COR-L47 (cell line): ENCODE measurements at places on chromosomes 16 and 17.

DNA sequence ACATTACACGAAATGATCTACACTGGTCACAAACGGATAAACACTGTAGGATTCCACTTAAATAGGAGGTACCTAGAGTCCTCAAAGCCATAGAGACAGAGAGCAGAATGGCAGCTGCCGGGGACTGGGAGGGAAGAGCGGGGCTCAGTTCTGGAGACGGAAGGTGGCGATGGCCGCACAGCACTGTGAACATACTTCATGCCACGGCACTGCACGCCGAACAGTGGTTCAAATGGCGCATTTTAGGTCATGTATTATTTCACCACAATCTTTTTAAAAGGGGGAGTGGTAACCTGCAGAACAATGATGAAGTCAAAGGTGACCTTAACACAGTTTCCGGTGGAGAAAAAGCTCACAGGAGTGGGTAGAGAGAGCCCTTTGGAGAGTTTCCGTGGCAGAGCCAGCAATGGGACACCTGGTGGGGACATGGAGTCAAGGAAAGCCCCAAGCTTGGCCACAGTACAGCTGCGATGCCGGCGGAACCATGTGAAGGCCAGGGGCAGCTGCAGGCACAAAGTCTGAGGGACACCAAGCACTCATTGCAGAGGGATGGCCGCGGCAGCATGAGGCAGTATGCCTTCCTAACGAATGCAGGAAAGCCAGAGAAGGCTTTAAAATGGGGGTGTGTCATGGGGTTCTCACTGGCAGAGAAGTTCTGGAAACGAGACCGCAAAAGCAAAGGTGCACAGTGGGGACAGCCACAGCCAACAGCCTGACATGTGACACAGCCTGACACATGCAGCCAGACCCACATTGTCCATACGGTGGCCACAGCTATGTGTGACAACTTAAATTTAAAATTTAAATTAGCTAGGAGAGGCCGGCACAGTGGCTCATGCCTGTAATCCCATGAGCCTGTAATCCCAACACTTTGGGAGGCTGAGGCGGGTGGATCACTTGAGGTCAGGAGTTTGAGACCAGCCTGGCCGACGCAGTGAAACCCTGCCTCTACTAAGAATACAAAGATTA is 7.3 kb downstream of the FLCN start:
- DNase-seq: no peak

- DNase-seq: no peak
Measured at GRCh38 chr17:78541488-78542206, 35.5 kb downstream of the DNAH17 start.

DNA sequence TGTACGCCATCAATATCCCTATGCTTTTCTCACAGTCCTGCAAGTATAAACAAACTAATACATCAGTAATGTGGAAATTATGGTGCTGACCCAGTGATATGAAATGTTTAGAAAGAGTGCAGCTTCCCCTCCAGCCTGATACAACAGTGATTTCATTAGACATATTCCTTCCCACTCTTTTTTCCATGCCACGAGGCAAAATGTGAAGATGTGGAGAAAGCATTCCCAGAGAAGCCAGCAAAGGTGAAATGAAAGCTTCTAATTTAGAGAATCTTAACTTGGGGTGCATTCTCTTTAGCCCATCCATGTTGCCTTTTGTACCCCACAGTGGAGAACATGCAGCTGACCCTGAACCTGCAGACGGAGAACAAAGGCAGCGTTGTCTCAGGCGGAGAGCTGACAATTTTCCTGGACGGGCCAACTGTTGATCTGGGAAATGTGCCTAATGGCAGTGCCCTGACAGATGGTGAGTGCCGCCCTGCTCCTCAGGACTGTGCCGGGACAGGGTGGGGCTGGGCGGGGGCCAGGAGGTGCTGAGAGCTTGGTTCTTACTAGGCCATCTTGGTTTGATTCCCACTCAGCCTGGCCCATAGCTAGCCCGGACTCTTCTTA is 77.8 kb downstream of the WWP2 start:
- no peak for DNase-seq

DNA sequence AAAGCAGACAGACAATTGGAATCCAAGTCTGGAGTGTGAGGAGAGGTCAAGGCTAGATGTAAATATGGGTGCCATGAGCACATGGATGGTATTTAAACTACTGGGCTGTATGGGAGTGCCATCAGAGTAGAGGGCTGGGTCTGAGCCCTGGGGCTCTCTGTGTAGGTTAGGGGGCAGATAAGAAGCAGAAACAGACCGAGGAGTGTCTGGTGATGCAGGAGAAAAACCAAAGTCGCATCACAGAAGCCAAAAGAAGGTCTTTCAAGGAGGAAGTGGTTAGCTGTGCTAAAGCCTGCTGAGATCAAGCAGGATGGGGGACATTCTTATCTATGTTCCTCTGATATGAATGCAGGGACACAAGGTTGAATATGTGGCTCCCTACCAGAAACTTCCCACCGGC is 1.9 kb downstream of the TSEN54 start:
- DNase-seq: no peak

DNA sequence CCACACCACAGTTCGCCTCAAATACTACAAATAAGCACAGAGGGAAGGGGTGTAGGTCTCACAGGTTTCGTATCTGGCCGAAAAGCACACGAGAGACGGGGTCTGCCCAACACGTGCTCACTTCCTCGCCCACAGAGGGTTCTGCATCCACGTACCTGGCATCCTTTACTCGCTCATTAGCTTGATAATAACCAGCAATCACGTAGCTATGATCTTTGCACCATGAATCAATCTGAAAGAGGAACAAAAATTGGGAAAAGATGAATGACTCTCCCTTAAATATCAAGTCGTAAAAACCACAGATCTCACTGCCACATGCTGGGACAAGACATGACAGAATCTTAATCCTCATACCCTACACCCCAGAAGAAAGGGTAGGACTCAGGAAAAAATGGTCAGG is 10.5 kb downstream of the EMC8 start:
- no peak for DNase-seq

DNA sequence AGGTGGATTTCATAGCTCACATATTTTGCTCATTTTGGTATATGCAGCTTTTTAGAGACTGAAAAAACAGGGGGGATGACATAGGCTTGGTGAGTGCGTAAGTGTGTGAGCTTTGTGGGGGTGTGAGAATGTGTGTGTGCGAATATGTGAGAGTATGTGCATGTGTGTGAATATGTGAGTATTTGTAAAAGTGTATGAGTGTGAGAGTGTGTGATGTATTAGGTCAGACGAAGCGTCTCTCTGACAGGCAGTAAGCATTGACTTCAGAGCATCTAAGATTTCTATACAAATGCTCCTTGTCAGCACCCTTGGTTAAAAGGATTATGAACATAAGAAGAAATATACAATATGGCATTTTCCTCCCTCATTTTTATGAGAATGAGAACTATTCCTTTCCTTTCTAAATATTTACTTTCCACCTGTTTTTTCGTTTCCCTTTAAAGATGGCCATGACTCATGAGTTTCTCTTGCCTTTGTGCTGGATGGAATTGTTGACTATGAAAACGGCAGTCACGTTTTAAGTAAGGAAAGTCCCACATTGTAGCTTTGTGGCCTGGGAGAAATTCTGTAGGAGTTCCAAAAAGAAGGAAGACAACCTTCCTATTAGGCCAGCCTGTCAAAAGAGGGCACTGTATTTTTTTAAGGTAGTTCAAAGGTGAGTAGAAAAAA is 276.4 kb downstream of the FOXL1 start:
- no peak for DNase-seq

- DNase-seq: no peak
Measured at GRCh38 chr17:82296511-82297279, 20.7 kb downstream of the CD7 start.

- no peak for DNase-seq
Measured at GRCh38 chr17:34366529-34367107, 3.6 kb upstream of the CCL1 start.

GRCh38 chr17:49820773-49821172 is 27.1 kb downstream of the TAC4 start:
- no peak for DNase-seq

DNA sequence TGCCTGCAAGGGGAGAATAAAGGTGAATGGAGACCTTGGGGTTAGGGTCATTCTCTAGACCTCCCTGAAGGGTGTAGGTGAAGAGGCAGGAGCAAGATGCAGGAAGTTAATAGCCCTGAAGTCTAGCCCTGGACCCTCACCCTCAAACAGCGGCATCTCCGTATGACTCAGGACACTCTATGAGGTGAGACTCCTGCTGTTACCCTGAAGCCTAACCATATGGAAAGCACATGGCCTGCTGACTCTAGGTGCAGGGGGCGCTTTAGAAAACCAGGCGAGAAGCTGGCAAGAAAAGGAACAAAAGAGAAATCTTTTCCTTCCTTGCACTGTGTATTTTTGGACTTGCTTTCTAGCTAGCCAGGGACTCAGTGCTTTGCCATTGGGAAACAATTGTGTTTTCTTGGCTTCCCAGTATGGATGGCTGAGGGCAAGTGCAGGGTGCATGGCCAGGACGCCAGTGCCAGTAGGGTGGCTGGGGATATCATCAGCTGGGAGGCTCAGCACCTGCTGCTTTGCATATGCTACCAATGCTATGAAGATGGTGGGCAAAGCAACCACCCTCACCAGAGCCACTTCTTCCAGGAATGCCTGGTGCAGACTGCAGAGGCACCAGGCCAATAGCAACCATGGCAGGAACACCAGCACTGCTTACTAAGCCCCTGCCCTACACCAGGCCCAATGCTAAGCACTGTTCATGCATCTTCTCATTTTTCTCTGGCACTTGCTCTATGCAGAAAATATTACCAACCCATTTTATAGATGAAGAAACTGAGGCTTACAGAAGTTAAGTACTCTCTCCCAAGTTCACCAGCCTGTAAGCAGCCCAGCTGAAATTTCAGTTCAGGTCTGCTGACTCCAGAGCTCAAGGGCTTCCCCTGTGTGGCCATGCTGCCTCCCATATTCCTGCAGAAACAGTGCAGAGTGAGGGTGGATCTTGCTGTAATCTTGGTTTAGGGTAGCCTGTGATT is 425.1 kb downstream of the SLC39A11 start:
- no peak for DNase-seq

- no peak for DNase-seq
Measured at GRCh38 chr17:37834168-37834567, 89.3 kb upstream of the HNF1B start.

- peak; percentile 13 for DNase-seq
Measured at GRCh38 chr17:55285340-55286301, 20.9 kb downstream of the HLF start.

DNA sequence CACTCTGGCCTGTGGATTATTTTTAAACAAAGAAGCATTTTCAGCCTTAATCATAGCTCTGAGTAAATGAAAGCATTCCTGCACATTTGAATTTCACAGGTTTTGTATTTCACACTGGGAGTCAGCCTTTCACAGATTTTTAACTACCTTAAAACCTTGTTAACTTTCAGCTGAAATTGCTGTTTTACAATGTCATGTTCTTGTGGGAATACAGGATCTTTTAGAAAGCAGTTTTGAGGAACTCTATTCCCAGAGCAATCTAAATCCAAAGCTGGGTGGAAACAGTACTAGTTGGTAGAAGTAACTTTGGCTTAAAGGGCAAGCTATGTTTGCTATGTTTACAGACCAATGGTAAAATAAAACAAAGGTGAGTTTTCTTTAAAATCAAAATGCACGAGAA is 600.6 kb downstream of the KCNJ2 start:
- no peak for DNase-seq

DNA sequence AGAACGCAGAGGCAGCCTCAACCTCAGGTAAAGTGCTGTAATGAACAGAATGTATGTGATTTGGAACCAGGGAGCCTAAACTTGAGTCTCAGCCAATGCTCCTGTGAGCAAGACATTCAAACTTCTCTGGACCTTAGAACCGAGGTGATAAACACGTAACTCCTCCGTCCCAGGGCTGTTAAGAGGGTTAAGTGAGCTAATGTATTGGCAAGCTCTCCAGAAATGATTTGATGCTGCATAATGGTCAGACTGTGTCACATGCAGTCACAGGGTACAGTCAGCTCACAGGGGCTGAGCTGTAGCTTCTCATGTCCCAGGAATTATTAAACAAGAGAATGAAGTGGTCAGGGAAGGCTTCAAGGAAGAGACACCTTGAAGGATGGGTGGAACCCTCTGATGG is 10.0 kb upstream of the SLC4A1 start:
- DNase-seq: no peak

DNA sequence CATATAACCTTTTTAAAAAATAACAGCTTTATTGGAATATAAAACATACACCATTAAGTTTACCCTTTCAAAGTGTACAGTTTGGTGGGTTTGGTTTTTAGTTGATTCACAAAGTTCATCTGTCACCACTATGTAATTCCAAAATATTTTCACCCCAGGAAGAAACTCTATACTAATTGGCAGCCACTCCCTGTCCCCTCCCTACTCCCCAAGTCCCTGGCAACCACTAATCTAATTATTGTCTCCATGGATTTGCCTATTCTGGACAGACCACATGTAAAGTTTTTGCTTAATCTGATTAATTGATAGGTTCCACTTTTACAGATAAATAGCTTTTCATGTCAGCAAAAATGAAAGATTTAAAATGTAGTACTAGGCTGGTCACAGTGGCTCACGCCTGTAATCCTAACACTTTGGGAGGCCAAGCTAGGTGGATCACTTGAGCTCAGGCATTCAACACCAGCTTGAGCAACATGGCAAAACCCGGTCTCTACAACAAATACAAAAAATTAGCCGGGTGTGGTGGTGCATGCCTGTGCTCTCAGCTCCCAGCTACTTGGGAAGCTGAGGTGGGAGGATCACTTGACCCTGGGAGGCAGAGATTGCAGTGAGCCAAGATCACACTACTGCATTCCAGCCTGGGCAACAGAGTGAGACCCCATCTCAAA is 25.0 kb upstream of the MAPK3 start:
- no peak for DNase-seq

DNA sequence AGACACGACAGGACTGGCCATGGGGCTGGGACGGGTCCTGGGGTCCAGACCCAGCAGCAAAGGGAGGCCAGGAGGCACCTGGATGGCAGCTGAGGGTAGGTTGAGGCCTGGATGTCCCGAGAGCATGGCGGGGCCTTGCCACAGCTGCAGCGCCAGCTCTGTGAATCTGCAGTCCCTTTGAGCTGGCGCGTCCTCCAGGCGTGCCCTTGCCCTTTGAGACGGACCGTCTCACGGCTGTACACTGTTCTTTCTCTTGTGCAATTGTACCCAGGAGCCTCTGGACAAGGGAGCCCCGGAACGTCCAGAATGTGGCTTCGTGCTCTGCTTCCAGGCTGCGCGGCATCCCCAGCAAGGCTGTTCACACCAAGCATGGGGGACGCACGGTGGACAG is 69.5 kb upstream of the CIBAR2 start:
- DNase-seq: no peak
